ENCODE measurements at places on chromosomes 2 and 18.
A peak's percentile ranks its signal among the peaks of the same experiment; 100 is the strongest.

DNA sequence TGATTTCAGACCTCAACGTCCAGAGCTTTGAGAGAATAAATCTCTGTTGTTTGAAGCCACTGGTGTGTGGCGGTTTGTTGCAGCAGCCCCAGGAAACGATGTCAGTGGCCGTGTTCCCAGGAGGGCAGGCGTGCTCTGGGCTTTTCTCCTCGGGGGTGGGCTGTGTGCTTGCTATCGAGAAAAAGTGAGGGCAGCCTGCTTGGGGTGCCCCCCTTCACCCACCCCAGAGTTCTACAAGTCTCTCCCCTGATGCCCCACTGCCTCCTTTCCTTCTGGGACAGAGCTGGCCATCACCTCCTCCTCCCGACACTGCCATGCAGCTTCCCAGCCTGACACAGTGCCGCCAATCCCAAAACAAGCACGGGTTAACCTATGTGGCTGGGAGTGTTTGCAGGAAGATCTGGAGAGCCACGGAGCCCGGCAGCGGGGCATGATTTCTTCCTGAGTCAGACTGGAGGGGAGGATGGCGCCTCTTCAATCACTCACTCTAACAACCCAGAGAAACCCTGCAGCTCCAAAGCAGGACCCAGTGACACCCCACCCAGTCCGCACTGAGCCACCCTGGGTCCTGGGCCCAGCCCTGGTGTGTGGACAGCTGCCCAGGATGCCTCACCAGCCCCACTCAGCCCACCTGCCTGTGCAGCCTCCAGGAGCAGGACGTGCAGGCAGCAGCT is 213.7 kb upstream of the RAB6C start:
- H3K36me3 ChIP-seq = no peaks in the 10 kb centered on the region
- no peak overlapping the region for H3K4me3 ChIP-seq
- DNase-seq = no peak
- no peak overlapping the region for H3K27ac ChIP-seq
- no peaks in the 10 kb centered on the region for H3K27me3 ChIP-seq
- no peaks in the 10 kb centered on the region for H3K4me1 ChIP-seq

GRCh38 chr18:27746241-27746640 is 430.7 kb downstream of the CDH2 start:
- no peaks in the 10 kb centered on the region for H3K4me1 ChIP-seq
- H3K36me3 ChIP-seq = no peaks in the 10 kb centered on the region
- no peaks in the 10 kb centered on the region for H3K27me3 ChIP-seq
- no peak overlapping the region for H3K27ac ChIP-seq

- peaks cover 16% of the 10 kb centered on the region for H3K4me1 ChIP-seq
- DNase-seq = peak; percentile 62
- H3K4me3 ChIP-seq = no peak overlapping the region
- H3K27me3 ChIP-seq = no peaks in the 10 kb centered on the region
Measured at GRCh38 chr18:44700652-44701051, 20.0 kb downstream of the SETBP1 start.

DNA sequence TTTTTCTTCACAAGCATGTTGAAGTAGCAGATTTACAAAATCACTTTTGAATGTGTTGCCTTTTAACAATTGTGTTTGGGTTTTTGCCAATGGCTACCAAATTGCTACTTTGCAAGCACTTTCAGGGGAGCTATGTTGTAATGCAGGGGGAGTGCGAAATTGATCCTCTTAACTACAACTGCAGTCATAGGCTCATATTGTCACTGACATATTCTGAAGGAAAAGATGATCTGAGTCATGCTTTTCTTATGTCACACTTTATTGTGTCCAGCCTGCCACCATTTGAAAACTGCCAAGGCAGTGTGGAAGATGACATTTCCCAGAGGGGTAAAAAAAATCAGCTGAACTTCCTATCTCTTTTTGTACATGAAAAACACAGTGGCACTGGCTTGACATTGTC is 74.9 kb downstream of the GPD2 start:
- DNase-seq = no peak
- H3K36me3 ChIP-seq = no peaks in the 10 kb centered on the region
- H3K4me1 ChIP-seq = no peaks in the 10 kb centered on the region
- no peak overlapping the region for H3K4me3 ChIP-seq
- no peaks in the 10 kb centered on the region for H3K27me3 ChIP-seq

DNA sequence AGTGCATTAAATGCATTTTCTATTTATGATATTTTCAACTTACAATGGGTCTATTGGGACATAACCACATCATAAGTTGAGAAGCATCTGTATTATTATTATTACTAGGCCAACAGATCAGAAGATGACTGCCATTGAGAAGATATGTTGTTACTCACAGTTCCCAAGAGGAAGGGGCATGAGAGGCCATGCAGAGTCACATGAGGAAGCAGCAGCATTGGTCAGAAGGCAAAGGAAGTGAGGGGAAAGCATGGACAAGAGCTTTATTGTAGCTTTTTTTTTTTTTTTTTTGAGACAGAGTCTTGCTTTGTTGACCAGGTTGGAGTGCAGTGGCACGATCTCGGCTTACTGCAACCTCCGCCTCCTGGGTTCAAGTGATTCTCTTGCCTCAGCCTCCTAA is 66.2 kb upstream of the LCLAT1 start:
- H3K4me1 ChIP-seq = no peaks in the 10 kb centered on the region
- no peaks in the 10 kb centered on the region for H3K36me3 ChIP-seq
- no peak overlapping the region for H3K27ac ChIP-seq

GRCh38 chr2:235573331-235574221 is 79.7 kb downstream of the AGAP1 start:
- H3K27me3 ChIP-seq = no peaks in the 10 kb centered on the region
- no peaks in the 10 kb centered on the region for H3K4me1 ChIP-seq
- H3K4me3 ChIP-seq = no peak overlapping the region
- H3K27ac ChIP-seq = no peak overlapping the region
- no peaks in the 10 kb centered on the region for H3K36me3 ChIP-seq

- H3K4me3 ChIP-seq = no peak overlapping the region
- peak overlapping the region; percentile 61 for H3K27ac ChIP-seq
- no peaks in the 10 kb centered on the region for H3K36me3 ChIP-seq
- H3K4me1 ChIP-seq = peaks cover 3% of the 10 kb centered on the region
Measured at GRCh38 chr2:108383146-108383830, 5.5 kb downstream of the SULT1C4 start.

GRCh38 chr2:69200107-69200520 is 186.9 kb downstream of the GFPT1 start:
- H3K27ac ChIP-seq = no peak overlapping the region
- H3K27me3 ChIP-seq = no peaks in the 10 kb centered on the region
- H3K36me3 ChIP-seq = no peaks in the 10 kb centered on the region
- no peak for DNase-seq
- H3K4me1 ChIP-seq = no peaks in the 10 kb centered on the region

GRCh38 chr18:58847383-58848071 is 17.1 kb upstream of the ZNF532 start:
- peaks cover 20% of the 10 kb centered on the region for H3K4me1 ChIP-seq
- no peaks in the 10 kb centered on the region for H3K36me3 ChIP-seq
- peak; percentile 99 for DNase-seq
- no peaks in the 10 kb centered on the region for H3K27me3 ChIP-seq
- H3K4me3 ChIP-seq = no peak overlapping the region
- H3K27ac ChIP-seq = peak overlapping the region; percentile 97

DNA sequence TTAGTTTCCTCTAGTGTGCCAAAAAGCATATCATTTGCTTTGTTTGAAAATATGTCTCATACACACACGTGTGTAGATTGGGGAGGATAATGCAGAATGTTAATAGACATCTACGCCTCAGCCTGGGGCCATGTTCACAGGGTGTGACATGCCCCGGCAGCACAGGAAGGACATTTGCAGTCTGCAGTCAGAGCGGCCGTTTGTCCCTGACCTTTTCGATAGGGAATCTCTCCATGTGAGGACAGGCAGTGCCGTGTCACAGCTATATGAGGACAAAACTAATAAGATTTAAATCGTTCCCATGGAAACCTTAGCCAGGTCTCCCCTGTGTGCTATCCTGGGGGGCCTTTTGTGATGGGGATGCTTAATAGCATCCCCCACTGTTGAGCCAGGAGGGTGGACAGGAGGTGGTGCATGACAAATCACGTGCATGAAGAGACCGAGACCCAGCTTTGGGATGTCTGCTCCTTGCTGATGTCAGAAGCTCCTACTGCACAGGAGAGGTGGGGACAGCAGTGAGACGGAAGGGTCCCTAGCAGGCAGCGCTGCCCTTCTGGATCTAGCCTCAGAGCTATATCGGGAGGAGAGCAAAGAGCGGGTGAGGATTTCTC is 100.6 kb downstream of the RNF144A start:
- H3K27ac ChIP-seq = no peak overlapping the region
- H3K4me3 ChIP-seq = no peak overlapping the region
- H3K36me3 ChIP-seq = no peaks in the 10 kb centered on the region
- no peaks in the 10 kb centered on the region for H3K4me1 ChIP-seq
- no peak for DNase-seq

DNA sequence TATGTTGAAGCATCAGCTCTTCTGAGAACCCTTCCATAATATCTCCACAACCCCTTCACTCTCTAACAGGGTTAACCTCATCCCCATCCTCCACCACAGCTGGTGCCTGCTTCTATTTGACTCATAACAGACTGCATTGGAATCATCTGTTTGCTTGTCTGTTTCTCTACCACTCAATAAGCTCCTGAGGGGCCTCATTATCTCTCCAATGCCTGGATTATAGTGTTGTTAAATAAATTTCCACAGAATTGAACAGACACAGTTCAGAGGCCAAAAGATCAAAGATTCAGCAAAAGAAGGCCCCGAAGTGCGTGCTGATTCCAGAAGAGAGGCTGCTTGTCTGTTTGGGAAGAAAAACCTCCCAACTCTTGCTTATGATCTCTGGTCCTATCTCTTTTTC is 33.7 kb upstream of the FAM98A start:
- H3K36me3 ChIP-seq = no peaks in the 10 kb centered on the region
- H3K4me1 ChIP-seq = no peaks in the 10 kb centered on the region
- H3K27ac ChIP-seq = no peak overlapping the region
- no peaks in the 10 kb centered on the region for H3K27me3 ChIP-seq

DNA sequence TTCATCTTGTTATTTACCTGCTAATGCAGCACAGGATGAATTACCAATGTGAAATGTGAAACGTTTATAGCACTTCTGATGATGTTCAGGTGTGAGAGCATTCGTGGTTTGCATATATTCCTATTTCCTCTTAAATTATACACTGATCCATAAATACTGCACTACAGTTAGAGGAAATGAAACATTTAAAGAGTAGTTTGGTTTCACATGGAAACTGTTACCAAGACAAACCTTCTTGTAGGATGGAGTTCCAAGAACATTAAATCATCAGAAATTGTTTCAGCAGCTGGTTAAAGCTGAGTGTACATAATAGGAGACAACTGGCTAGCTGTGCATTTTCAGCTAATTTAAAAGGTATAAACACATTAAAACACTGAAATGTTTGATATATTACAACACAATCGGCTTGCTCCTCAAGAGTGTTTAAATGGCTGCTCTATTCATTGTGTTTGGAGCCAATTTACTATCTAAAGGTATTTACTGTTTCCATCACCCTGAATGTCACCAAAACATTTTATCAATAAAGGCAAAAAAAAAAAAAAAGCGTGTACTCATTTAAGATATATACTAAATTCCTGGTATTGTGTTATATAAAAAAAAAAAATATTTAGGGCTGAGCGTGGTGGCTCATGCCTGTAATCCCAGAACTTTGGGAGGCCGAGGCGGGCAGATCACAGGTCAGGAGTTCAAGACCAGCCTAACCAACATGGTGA is 100.6 kb downstream of the DYM start:
- DNase-seq = no peak
- H3K27me3 ChIP-seq = no peaks in the 10 kb centered on the region
- no peaks in the 10 kb centered on the region for H3K4me1 ChIP-seq
- peaks cover 2% of the 10 kb centered on the region for H3K36me3 ChIP-seq

DNA sequence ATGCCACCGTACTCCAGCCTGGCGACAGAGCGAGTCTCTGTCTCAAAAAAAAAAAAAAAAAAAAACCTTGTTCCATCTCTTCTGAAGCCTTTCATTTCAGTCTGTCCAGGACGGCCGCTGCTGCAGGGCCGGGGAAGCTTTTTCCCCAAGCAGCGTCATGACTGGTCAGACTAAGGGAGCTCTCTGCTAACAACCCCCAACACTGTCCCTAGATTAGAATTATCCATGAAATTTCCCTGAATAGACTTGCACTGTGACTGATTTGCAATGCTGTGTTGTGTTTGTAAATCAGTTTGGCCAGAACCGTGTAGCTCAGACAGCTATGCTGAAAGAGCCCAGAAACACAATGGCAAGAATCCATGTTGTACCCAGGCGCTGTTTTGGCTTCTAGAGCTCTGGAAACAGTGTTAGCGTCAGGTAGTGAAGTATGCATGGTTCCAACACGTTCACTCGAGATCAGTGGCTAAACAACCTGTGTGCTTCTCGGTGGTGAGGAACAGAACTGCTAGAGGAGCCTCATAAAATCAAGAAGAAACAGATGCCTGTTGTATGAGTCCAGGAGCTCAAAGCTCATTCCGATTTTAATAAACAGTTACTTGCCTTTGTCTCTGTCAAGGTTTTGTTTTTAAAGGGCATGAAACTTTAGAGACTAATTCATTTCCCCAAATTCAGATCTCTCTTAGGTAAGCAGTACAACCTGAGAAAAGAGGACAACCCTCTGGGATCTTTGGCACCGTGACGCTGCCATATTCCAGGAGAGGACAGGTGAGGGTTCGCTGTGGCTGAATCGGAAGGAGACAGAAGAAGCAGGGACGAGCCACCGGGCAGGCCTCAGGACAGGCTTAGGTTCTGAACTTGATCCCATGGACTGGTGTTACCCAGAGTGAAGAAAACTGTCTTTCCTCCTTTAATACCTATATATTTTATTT is 43.5 kb downstream of the GORASP2 start:
- no peak overlapping the region for H3K4me3 ChIP-seq
- H3K4me1 ChIP-seq = no peaks in the 10 kb centered on the region
- no peak for DNase-seq

- H3K27ac ChIP-seq = no peak overlapping the region
- H3K4me1 ChIP-seq = no peaks in the 10 kb centered on the region
- no peak overlapping the region for H3K4me3 ChIP-seq
- no peak for DNase-seq
- H3K27me3 ChIP-seq = no peaks in the 10 kb centered on the region
- no peaks in the 10 kb centered on the region for H3K36me3 ChIP-seq
Measured at GRCh38 chr2:115396579-115396978, 954.1 kb downstream of the DPP10 start.

DNA sequence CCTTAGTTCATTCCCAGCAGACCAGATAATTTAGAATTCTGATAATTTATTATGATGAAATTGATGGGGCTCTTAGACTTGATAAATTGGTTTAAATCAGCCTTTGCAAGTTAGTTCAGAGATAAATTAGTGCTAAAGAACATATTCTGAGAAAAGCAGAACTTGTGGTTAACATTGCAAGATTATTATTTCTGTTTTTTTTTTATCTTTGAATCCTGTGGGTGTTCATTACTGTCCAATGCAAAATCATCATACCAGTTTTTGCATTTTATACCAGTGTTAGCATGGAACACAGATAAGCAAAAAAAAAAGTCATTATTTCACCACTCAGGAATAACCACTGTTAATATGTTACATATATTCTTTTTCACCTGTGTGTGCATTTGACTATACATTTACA is 9.1 kb downstream of the SEPTIN2 start:
- no peak overlapping the region for H3K27ac ChIP-seq
- peaks cover 4% of the 10 kb centered on the region for H3K36me3 ChIP-seq
- no peak for DNase-seq
- H3K27me3 ChIP-seq = no peaks in the 10 kb centered on the region
- no peak overlapping the region for H3K4me3 ChIP-seq

All from mesendoderm (in vitro differentiated cells).